ENCODE measurements at places on chromosomes 5 and 9.

GRCh38 chr5:174111287-174111973, 65.9 kb downstream of the NSG2 start:
- DNase-seq: no peak

- DNase-seq: no peak
Measured at GRCh38 chr5:132280371-132281240, 13.6 kb upstream of the SLC22A4 start.

DNA sequence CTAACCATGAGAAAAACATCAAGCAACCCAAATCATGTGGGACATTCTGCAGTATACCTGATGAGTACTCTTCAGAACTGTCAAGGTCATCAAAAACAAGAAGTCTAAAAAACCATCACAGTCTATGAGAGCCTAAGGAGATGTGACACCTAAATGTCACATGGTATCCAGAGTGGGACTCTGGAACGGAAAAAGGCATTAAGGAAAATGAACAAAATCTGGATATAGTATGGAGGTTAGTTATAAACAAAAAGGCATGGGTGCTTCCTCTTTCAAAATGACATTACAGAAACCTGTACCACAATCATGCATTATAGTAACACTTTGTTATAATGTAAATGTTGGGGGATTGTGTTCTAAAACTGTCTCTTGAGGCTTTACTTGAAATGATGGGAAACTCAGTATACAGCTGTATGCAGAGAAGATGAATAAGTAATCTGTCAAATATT, 47.4 kb downstream of the PRKACG start:
- no peak for DNase-seq

DNA sequence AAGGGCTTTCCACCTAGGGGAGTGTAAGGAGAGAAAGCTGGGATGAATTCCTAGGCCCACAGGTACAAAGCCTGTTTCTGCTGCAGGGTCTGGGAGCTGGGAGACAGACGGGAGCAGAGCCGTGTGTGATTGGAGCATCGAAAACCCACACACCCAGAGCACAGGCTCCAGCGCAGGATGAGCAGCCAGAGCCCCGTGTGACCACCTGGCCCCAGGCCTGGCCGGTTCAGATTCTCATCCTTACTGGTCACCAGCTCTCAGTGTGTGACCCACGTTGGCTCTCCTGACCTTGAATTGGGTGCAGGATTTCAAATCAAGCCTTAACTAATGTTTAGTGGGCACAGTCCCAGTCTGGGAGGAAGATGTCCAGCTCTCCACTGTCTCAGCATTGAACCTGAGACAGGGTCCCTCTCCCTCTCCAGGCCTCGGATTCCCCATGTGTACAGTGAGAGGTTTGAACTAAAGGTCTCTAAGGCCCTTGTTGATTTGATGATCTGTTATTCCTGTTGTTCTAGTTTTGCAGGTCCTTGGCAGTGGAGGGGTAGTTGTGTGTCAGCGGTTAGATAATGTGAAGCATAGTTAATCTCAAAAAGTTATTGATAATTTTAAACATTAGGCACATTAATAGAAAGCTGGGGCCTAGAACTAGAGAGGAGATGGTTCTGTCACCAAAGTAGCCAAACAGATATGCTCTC, 50.1 kb downstream of the PPARGC1B start:
- no peak for DNase-seq

DNA sequence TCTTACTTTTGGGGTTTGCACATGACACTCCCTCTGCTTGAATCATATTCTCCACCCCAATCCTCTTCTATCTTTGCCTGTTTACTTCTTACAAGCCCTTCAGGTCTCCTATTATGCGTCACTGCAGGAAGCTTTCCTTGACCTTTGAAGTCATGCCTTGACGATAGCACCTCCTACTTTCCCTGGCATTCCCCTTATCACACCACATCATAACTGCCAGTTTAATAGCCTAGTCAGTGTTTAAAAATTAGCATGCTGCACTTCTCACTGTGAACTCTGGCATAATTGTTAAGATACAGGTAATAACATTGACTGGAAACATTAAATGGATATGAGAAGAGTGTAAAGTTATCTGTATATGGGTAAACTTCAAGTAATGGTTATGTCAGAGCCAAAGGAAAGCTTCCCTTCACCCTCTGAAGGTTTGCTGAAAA, 37.1 kb upstream of the CEP120 start:
- DNase-seq: peak; percentile 45

DNA sequence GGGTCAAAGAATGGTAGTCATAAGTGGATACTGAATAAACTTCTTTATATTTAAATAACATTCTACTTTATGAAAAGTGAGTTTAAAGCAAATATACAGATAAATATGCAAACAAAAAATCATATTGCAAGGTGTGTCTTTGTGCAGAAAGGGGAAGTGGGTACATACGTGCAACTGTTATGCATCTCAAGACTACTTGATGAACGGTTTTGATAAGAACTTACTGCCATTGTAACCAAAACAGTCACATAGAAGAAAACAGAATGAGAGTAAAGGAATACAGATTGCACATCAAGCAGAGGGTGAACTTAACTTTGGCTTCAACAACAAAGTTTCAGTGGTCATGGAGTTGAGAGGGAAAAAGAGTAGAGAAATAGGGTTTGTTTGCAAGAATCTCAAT, 9.9 kb downstream of the CAMK4 start:
- DNase-seq: no peak

DNA sequence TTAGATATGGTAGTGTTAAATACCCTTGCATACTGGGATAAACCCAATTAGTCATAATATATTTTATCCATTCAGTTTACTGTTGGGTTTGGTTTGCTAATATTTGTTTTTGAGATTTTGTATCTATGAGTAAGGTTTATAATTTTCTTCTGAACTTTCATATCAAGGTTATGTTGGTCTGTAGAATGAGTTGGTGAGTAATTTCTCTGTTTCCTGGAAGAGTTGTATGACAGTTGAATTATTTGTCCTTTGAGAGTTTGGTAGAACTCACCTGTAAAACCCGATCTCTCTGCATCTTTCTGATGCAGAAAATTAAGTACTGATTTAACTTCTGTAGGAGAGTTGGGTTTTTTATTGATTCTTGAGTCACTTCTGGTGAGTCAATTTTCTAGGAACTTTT, 20.4 kb downstream of the DDX4 start:
- no peak for DNase-seq

- no peak for DNase-seq
Measured at GRCh38 chr9:110820381-110820780, 151.8 kb downstream of the MUSK start.

DNA sequence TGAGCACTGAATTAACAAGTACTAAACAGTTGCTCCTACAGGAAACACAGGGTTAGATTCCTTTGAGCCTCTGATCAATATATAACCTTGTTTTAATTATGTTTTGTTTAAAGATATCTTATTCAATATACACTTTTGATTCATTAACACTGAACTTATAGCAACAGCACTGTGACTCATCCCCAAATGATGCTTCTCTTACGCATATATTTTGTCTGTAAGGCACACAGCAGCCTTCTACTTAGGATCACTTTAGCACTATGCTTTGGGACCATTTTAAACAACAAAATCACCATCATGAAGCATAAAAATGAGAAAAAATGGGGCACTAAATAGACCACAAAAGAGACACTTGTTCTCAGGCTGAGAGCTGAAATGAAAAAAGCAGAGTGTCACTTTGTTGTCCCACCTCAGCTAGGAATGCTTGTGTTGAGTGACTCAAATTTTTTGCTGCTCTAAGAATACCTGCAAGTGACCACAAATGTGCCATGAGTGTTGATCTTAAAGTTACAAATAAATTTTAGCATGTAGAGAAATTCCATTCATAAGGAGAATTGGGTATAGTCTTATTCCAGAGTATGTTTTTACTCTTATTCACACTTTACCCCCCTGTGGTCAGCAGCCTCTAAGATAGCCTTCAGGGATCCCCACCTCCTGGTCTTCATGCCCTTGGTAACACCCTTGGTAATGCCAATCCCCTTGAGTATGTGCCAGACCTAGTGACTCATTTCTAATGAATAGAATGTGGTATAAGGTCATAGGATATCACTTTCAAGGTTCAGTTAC, 252.7 kb upstream of the IL12B start:
- DNase-seq: no peak

DNA sequence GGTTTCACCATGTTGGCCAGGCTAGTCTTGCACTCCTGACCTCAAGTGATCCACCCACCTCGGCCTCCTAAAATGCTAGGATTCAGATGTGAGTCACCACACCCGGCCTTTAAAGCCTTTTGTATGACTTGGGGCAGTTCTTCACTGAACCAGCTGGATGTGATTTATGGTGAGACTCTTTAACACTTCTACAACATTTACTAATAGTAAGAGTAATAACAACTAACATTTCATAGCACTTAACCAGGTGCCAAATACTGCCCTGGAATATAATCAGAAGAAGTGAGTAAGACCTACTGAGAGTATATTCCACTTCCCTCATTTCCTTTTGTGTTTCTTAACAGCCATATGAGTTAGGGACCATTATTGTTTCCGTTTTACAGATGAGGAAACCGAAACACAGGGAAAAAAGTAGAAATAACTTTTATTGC, 10.0 kb downstream of the ZSWIM6 start:
- DNase-seq: peak; percentile 29

DNA sequence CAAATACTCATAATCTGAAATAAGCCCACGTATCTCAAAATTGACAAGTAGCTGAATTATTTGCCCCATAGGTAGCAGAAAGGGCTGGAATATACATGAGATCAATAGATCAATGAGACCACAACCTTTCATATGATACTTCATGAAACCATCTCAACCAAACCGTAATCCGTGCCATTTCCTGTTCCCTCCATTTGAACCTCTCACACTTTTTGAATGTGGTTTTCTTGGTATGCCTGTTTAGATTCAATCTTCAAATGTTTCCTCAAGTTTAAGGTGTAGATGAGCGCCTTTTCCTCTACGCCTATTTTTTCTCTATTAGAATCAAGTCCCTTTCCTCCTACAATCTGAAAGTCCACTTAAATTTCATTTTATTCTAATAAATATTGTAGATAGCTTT, 805.5 kb downstream of the EFNA5 start:
- no peak for DNase-seq

DNA sequence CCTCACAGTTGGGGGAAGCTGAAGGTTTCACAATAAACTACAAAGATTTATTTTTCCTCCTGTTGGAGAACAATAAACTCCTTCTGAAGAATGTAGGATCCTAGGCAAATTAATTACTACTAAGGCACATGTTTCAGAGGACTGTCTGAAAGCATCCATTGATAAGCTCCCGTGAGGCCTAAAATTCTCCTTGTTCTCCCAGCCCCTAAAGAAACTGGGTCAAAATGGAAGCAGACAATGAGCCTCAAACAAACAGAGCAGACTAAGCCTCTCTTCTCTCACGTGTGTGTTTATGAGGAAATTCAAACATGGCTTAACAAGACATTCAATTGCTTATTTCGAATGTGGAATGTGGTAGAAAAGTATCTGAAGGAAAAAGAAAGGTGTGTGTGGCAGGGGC, 249.0 kb downstream of the GLIS3 start:
- no peak for DNase-seq

DNA sequence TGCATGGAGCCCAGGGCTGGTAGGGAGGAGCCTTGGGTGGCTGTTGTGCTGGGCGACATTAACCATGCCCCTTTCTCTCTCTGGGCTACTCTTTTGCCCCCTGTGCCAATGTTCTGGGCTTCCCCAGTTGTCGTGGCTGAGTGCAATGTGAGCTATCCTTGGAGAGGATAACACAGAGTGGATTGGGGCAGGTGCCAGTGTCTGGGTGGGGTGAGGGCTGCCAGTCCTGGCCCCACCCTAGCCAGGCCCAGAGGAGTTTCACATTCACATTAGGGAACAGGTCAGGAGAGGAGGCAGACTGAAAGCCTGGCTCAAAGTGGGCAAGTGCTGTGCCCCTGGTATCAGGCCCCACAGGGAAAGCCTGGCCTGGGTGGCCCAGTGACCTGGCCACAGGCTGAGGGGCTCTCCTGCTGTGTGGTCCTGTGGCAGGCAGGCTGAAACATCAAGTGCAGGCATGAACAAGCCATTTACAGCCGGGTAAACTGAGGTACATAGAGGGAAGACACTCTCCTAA, 7.5 kb upstream of the NDST1 start:
- no peak for DNase-seq

GRCh38 chr5:36058776-36059175, 7.9 kb downstream of the UGT3A2 start:
- no peak for DNase-seq

GRCh38 chr9:112411626-112412027, 31.7 kb downstream of the HSDL2 start:
- no peak for DNase-seq

- DNase-seq: no peak
Measured at GRCh38 chr9:68643901-68644809, 60.9 kb upstream of the PIP5K1B start.
